ENCODE measurements at places on chromosomes 1 and 21.

DNA sequence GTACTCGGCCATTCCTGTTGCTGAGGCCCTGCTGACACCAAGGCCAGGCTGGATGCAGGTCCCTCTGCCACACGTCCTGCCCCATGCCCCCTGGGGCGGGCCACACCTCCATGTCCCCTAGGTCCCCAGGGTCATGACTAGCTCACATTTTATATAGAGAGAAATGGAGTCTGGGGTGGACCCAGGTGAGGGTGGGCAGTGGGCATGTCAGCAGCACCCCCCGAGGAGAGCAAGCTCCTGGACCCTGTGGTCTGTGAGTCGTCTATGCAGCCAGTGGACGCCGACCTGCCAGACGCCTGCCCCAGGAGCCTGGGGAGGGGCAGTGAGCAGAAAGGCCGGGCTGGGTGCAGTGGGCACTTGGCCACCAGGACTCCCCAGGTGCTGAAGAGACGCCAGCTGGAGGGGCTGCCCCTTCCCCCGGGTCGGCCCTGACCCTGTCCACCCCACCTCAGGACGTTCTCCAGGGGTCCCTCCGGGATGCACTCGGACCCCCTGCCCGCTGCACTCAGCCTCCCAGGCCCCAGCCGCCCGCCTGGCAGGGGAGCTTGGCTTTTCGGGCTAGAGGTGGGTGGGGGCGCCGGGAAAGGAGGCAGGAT, 15.9 kb downstream of the SAMD11 start:
- no peak for DNase-seq

DNA sequence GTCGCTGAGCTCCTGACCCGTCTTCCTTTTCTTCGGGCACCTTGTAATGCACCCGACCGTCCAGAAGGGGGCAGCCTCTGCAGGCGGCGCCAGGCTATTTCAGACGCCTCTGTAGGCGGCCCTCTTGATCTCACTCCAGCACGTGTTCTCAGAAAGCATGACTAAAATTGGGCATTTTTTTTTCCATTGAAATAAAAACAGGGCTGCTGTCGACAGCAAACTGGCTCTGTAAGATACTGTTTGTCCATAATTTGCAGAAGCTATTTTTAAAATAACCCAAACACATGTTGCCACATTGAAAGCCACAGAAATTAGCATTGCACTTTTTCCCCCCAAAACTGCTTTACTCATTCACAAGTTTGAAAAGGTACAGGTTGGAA, 78.0 kb downstream of the STUM start:
- DNase-seq: peak; percentile 79

GRCh38 chr1:92975551-92976232, 14.4 kb upstream of the DIPK1A start:
- DNase-seq: no peak

DNA sequence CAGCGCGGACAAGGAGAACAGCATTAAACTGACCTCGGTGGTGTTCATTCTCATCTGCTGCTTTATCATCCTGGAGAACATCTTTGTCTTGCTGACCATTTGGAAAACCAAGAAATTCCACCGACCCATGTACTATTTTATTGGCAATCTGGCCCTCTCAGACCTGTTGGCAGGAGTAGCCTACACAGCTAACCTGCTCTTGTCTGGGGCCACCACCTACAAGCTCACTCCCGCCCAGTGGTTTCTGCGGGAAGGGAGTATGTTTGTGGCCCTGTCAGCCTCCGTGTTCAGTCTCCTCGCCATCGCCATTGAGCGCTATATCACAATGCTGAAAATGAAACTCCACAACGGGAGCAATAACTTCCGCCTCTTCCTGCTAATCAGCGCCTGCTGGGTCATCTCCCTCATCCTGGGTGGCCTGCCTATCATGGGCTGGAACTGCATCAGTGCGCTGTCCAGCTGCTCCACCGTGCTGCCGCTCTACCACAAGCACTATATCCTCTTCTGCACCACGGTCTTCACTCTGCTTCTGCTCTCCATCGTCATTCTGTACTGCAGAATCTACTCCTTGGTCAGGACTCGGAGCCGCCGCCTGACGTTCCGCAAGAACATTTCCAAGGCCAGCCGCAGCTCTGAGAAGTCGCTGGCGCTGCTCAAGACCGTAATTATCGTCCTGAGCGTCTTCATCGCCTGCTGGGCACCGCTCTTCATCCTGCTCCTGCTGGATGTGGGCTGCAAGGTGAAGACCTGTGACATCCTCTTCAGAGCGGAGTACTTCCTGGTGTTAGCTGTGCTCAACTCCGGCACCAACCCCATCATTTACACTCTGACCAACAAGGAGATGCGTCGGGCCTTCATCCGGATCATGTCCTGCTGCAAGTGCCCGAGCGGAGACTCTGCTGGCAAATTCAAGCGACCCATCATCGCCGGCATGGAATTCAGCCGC, 2.5 kb downstream of the S1PR1 start:
- DNase-seq: peak; percentile 30

DNA sequence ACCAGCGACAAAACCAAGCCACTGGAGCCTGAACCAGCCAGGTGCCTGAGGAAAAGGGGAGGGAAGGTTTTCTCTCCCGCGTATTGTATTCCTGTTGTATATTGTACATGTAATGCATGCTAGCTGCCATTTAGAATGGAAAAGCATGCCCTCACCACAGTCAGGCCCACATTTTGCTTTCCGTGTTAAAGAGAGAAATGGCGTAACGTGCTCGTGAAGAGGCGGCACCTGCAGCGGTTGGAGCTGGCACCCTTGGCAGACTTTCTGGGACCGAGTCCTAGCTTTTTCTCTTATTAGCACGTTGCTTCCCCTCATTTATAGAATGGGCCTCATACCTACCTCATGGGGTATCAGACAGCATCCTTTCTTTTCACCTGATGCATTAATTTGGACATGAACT, 135.3 kb upstream of the IRF2BP2 start:
- DNase-seq: no peak

- peak; percentile 4 for DNase-seq
These were observed 14.4 kb upstream of the OR2T10 start for GRCh38 chr1:248611883-248612414.

- no peak for DNase-seq
These were observed 44.4 kb downstream of the COL11A1 start for GRCh38 chr1:103063921-103064320.

DNA sequence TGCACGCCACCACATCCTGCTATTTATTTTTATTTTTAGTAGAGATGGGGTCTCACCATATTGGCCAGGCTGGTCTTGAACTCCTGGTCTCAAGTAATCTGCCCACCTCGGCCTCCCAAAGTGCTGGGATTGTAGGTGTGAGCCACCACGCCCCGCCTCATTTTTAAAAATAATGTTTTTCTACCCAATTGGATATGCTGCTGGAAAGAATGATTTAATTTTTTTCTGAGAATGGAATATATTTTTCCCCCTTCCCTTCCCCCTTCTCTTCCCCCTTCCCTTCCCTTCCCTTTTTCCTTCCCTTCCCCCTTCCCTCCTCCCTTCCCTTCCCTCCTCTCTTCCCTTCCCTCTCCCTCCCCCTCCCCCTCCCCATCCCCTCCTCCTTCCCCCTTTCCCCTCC, 17.7 kb upstream of the HMGN1 start:
- no peak for DNase-seq

DNA sequence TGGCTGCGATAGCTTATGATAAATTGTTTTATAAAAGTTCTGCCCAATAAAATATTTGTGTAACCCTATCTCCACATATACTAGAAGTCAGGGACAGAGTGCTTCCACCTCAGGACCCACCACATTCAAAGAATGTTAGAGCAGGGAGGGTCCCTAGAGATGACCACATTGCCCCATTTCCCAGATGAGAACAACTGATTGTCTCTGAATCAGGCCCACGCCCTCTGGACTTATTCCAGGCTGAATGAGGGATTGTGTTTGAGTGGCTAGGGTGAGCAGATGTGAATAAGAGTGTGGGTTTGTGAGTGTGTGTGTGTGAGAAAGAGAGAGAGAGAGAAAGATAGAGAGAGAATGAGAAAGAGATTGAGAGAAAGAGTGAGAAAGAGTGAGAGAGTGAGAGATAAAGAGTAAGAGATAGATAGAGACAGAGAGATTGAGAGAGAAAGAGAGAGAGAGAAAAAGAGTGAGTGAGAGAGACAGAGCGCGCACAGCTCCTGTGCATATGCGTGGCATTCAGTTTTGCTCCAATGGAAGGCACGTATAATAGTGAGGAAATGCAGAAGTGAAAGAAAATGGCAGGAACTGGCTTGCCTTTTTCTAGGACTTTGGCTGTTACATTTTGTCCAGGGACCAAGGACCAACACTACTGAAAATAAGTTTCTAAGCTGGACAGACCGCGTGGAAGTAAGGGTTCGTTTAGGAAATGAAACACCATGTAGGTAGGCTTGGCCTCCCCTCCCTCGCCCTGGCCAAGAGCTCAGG, 94.1 kb downstream of the ABCA4 start:
- DNase-seq: no peak

- no peak for DNase-seq
These were observed 16.0 kb downstream of the DHRS3 start for GRCh38 chr1:12601700-12602658.

DNA sequence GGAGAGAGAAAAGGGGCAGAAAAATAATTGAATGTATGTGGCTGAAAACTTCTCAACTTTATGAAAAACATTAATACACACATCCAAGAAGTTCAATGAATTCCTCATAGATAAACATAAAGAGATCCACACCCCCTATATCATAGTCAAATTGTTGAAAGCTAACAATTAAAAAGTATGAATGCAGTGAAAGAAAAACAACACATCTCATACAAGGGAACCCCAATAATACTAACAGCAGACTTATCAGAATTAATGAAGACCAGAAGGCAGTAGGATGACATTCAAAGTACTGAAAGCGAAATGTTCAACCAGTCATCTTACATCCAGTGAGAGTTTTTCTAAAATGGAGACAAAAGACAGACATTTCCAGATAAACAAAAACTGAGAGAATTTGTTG, 134.4 kb downstream of the FMN2 start:
- no peak for DNase-seq

DNA sequence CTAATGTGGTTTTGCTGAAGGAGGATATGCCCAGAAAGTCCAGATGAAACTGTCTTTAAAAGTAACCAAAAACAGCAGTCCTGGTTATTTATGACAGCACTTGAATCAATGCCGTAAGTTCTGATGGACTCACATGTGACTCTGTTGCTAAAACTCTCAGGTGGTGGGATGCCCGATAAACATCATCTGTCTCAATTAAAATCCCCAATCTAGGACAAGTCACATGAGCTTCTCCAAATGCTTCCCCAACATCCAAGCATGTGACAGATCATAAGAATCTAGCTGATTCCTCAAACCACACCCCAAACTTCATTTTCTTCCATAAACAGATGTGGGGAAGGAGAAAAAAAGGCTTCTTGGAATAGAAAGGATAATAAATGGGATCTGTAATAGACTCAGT, 786 bp upstream of the CTSK start:
- DNase-seq: no peak

GRCh38 chr1:101438359-101438758, 201.5 kb downstream of the S1PR1 start:
- no peak for DNase-seq

GRCh38 chr1:232880354-232880753, 70.1 kb upstream of the NTPCR start:
- no peak for DNase-seq

DNA sequence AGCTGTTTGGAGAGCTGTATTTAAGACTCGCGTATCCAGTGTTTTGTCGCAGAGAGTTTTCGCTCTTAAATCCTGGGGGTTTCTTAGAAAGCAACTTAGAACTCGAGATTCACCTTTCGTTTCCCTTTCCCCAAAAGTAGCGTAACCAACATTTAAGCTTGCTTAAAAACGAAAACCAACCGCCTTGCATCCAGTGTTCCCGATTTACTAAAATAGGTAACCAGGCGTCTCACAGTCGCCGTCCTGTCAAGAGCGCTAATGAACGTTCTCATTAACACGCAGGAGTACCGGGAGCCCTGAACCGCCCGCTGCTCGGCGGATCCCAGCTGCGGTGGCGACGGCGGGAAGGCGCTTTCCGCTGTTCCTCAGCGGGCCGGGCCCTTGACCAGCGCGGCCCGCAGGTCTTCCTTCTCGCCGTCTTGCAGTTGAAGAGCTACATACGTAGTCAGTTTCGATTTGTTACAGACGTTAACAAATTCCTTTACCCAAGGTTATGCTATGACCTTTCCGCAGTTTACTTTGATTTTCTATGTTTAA, 1.9 kb downstream of the OLIG1 start:
- no peak for DNase-seq

DNA sequence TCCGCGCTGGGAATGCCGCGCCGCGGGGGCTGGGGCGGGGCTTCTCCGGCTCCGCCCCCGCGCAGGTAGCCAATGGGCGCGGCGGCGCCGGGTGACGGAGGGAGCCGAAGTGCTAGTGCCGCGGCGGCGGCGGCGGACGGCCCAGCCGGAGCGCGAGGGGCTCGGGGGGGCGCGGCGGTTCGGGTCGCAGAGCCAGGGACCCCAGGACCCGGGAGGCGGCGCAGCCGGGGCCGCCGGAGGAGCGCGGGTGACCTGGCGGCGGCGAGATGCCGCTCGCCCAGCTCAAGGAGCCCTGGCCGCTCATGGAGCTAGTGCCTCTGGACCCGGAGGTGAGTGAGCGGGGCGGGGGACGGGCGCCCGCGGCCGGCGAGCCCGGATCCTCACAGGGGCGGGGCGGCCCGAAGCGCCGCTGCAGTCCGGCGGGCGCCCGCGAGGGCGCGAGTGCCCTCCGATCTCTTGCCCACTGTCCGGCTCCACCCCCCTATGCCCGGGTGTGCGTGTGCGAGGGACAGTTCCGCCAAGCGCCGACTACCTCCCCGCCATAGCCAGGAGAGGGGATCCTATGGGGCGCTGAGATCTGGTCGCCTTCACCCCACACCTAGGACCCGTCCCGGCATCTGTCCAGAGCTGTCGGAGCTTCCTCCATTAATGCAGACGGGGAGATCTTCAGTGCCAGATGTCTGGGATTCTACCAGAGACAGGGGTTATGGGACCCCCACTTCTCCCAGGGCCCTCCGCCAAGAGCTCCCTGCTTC, at the start of gene RPS6KA1:
Gene RPS6KA1 (plus strand): TSS at position 107 of the 755 bp plus-strand sequence. CDS start 160 bp downstream, at position 267.
- DNase-seq: no peak

All from activated CD4-positive, alpha-beta T cell treated with anti-CD3 and anti-CD28 coated beads, Interleukin-2, amount 50 U/mL, for 24 hours (primary cell).